ENCODE measurements at places on chromosomes 7 and 10.

GRCh38 chr7:39855325-39855674 lies 94.8 kb upstream of the CDK13 start:
- no peak for DNase-seq

GRCh38 chr7:4807598-4808016 lies 32.2 kb downstream of the AP5Z1 start:
- no peak for DNase-seq

GRCh38 chr7:25408012-25408687 lies 179.9 kb upstream of the NPVF start:
- no peak for DNase-seq

- no peak for DNase-seq
These were observed 6.3 kb upstream of the NSMCE4A start for GRCh38 chr10:121981346-121981745.

DNA sequence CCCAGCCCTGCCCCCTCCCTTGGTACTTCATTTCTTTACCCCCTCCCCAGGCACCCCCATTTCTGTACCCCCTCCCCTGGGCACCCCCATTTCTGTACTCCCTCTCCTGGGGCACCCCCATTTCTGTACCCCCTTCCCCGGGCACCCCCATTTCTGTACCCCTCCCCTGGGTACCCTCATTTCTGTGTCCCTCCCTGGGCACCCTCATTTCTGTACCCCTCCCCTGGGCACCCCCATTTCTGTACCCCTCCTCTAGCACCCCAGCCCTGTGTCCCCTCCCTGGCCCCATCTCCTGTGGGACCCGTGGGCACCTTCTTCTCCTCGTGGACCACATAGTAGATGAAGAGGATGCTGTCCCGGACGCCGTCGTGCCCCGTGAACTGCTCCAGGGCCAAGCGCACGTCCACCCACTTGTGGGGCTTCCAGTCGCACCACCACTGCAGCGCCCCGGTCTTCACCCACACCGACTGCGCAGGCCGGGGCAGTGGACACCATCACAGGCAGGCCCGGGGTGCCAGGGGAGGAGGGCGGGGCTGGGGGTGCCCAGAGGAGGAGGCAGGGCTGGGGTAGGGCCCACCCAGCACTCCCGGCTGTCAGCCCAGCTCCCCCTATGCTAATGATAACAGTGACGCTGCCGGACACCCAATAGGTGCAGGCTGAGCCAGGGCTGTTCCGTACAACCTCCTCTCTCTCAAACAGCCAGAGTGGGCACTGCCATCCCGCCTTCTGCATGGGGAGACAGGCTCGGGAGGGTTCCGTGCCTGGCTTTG lies 20.4 kb downstream of the TECPR1 start:
- no peak for DNase-seq

- no peak for DNase-seq
These were observed 2.1 kb upstream of the PALD1 start for GRCh38 chr10:70476249-70477035.

GRCh38 chr7:22429386-22429785 lies 70.6 kb downstream of the STEAP1B start:
- no peak for DNase-seq

- DNase-seq = peak; percentile 49
These were observed 24.6 kb upstream of the BHLHA15 start for GRCh38 chr7:98186452-98187137.

- no peak for DNase-seq
These were observed 404.3 kb downstream of the SFMBT2 start for GRCh38 chr10:7006566-7006965.

- no peak for DNase-seq
These were observed 343.5 kb downstream of the GPR37 start for GRCh38 chr7:124422081-124422480.

GRCh38 chr7:78777829-78778228 lies 675.6 kb downstream of the MAGI2 start:
- DNase-seq = peak; percentile 25

GRCh38 chr10:70162151-70162891 lies 8.0 kb downstream of the SAR1A start:
- DNase-seq = no peak

- DNase-seq = peak; percentile 28
These were observed 53.9 kb upstream of the ARID5B start for GRCh38 chr10:61847640-61848039.

- no peak for DNase-seq
These were observed 22.5 kb downstream of the SYPL1 start for GRCh38 chr7:106089647-106090046.

- no peak for DNase-seq
These were observed 58.2 kb upstream of the BET1 start for GRCh38 chr7:94062372-94062771.

- peak; percentile 43 for DNase-seq
These were observed 58.5 kb downstream of the PHYHIPL start for GRCh38 chr10:59234816-59235429.

- no peak for DNase-seq
These were observed 42.2 kb upstream of the ELN start for GRCh38 chr7:73985737-73986141.

DNA sequence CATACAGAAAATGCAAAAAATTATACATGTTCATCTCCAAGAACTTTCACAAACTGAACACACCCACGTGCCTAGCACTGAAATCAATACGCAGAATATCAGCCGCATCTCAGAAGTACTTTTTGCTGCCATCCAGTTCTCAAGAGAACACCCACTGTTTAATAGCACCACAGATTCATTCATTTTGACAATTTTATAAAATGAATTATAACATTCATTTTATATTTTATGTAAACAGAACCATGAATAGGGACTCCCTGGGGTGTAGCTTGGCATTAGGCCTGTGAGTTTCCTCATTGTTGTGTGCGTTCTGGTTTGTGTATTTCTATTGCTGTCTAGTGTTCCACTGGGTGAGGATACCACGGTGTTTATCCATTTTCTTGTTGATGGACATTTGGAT lies 77.3 kb upstream of the PIP4K2A start:
- DNase-seq = no peak

DNA sequence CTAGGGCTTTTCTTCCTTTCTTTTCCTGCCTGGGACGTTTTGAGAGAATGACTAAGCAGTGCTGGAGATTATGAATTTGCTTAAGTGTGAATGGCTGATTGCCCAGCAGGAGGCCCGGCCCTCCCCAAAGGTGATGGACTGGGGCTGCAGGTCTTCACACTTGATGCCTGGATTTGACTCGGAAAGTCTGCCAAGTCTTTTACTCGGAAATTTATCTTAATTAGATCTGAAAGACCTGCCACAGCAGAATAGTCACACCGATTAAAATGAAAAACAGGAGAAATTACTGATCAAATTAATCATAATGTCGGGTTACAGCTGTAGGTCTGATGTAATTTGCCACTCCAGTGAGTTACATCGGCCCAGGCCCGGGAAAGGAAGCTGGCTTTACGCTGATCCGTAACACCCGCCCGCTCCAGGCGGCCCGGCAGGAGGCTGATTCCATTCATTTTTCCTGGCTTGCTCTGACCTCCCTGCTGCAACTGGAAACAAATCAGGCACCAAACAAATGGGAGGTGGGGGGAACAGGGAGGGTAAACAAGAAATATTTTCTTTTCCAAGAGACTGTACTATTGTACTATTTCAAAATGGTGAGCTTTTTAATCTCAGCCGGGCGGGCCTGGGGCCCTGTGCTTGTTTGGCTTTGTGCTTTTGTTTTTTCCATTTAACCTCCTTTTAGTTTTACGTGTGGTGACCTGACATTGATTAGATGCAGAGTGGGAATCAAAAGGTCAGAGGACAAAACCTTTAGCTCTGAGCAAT lies 212.4 kb upstream of the YAE1 start:
- peak; percentile 83 for DNase-seq

DNA sequence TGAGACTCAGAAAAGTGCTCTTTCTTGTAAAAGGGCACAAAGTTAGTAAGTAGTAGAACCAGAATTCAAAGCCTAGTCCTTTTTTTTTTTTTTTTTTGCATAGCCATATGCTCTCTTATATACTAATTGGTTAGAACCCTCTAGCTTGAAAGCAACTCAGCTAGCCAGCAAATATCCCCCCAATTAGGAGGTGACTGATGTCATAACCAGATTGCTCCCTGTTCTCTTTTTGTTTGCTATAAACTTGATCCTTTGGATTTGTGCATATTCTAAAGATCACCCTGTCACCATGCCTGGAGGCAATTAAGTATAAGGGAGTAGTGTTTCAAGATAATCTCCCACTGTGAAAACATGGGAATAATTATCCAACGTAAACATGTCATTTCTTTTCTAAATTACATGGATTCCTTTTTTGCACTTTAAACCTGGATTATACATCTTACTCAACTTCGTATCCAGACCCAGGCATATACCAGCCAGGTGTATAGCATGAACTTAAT lies 963.4 kb downstream of the CNTNAP2 start:
- no peak for DNase-seq

DNA sequence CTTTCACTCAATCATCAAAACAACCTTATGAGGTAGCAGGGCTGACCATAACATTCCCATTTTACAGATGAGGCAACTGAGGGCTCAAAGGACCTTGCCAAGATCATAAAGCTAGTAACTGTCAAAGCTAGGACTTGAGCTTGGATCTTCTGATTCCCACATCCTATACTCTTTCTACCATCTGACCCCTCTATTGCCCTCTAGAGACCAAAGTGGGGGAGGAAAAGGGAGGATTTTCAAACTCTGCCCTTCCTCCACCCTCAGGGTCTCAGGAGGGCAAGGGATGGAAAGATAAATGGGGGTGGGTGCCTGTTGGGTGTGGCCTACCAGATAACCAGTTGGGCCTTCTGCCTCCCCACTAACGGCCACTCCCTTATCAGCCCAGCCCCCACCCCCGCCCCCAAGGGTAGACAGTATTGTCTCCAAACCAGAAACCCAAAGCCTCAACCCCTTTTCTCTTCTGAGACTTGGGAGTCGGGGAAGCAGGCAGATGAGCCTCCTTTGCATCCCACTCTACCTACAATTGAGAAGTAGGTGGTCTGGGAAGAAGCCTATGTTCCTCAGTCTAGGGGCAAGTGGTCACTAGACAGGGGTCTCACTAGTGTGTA lies 7.9 kb downstream of the LDB1 start:
- DNase-seq = no peak

- DNase-seq = peak; percentile 92
These were observed 60.4 kb downstream of the MEOX2 start for GRCh38 chr7:15626041-15626440.

DNA sequence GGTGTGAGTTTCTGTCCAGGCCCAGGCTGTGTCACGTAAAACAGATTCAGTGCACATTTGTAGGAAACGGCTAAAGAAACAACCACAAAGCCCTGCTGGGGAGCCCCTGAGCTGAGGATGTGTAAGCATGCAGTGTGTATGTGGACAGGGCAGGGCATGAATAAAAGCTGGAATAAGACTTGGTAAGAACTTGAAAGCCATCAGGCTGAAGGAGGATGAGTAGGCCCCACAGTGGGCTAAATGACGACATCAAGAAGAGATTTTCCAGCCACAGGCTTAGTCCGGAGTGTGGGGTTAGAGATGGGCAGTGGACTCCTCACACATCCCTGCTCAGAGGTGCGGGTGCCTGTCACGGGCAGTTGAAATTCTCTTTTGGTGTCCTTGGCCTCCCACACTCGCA lies 270.7 kb upstream of the BMPER start:
- DNase-seq = no peak

DNA sequence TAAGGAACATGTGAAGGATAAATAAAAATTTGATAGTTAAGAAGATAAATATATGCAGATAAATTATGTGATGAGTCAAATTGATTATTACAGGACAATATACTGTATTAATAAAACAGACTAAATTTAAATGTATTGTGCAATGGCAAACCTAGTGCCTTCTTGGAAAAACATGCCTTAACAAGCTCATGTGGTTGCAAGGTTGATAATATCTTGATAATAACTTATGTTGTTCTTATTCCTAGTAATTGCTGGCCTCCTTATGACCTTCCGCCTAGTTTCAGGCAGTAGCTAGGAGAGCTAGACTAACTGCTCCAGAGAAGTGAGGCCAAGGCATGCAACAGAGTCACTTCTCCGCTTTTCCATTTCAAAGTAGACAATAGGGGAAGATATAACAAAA lies 7.6 kb upstream of the RAB11FIP2 start:
- no peak for DNase-seq

DNA sequence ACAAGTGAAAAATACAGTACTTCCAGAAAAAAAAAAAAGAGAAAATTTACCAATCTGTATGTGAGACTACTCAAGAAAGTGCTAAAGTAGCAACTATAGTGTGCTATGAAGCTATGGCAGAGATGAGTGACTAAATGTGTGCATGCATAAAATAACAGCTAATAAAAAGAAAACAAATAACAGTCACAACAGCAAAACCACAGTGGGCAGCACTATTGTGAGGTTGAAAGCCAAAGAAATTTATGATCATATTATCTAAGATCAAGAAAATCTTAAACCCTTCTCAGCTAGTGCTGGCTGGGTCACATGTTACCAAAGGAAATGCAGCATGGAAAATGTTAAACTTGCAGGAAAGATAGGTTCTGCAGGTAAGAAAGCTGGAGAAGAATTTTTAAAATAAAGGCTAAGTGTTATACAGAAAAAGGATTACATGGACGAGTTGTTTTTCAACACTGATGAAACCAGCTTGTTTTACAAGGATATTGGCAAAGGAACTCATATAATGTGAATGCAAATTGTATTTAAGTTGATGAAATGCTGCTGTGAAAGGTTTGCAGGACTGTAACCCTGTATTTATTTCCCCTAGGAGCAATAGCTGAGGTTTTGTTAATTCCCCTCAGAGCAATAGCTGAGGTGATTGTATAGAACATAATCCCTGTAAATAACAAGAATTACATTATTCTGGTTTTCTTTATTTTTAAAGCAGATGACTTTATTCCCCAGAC lies 15.6 kb upstream of the OR2A5 start:
- DNase-seq = no peak

DNA sequence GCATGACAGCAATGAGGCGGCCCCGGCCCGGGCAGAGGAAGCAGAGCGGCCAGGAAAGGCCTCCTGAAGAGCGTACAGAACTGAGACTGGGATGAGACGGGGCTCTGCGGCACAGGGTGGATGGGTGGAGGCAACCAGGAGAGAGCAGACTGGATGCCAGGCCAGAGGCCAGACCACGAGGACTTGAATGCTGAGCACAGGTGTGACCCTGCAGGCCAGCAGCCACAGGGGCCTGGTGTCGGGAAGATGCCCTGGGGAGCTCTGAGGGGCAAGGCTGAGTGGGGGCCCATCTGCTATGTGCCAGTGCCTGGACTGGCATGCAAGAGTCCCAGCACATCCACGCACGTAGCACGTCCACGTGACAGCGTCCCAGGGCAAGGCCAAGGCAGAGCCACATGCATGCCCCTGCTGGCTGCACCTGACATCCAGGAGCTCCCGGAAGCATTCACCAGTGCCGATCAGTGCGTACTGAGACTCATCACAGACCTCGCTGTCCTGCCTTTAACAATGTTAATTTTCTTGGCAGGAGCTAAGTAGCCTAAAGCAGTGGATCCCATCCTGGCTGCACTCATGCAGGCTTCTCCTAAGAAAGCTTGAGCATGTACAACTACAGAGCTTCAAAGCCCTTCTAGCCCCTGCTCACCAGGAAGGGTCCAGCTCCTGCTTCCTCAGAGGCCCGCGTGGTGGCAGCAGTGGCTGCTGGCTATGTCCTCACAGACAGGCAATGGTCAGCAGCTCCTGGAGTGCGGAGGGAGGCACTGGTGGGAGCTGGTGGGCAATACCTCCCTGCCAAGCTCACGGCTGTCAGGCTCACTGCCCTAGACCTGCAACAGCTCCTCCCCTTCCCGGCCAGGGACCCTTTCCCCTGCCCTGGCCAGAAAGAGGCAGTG lies 18.0 kb downstream of the GRID1 start:
- DNase-seq = no peak

Data from fibroblast of skin of back (primary cell).